NCI-H2081 (cell line): ENCODE measurements at places on chromosomes 16 and 17.

- no peak for DNase-seq
Measured at GRCh38 chr17:8893621-8894201, 26.2 kb upstream of the PIK3R6 start.

DNA sequence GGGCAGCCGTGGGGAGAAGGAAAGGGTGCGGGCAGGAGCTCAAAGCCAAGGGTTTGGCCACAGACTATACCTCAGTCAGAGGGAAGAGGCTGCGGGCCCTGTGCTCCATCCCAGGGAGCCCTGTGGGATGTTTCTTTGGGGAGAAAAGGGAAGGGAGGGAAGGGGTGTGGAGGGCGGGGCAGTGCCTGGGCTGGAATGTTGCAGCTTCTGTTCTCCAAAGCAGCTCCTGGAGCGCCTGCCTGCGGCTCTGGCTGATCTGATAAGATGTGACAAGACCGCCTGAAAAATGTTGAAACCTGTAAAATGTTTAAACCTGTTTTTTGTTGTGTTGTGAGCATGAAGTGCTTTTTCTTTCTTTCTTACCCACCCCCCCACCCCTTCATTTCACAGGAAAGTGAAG is 32.8 kb downstream of the WNT3 start:
- no peak for DNase-seq

DNA sequence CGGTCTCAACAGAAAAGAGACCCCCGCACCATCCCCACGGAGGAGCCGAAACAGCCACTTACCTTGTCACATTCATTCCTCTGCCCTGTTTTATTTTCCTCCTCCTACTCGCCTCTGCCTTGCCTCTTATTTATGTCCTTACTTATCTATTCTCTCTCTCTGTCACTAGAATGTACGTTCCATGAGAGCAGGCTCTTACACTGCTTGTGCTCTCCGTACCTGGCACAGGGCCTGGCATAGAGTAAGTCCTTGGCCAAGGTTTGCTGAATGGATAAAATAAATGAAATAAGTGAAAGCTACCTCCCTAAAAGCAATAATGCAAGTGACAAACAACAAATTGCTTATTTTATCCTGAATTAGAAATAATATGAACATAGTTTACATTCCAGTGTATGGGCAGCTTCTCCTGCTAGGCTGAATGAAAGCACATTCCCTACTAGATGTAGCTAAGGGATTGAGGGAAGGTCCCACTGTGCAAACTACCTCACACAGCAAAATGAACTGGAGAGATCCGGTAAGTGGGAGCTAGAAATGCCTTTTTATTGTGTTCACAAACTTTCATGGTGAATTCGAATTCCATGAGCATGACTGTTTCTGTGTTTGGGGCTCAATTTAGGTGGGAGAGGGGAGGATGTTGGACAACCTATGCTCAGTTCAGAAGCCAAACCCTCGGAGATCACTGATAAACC is 173.1 kb downstream of the PARN start:
- DNase-seq, result no peak

DNA sequence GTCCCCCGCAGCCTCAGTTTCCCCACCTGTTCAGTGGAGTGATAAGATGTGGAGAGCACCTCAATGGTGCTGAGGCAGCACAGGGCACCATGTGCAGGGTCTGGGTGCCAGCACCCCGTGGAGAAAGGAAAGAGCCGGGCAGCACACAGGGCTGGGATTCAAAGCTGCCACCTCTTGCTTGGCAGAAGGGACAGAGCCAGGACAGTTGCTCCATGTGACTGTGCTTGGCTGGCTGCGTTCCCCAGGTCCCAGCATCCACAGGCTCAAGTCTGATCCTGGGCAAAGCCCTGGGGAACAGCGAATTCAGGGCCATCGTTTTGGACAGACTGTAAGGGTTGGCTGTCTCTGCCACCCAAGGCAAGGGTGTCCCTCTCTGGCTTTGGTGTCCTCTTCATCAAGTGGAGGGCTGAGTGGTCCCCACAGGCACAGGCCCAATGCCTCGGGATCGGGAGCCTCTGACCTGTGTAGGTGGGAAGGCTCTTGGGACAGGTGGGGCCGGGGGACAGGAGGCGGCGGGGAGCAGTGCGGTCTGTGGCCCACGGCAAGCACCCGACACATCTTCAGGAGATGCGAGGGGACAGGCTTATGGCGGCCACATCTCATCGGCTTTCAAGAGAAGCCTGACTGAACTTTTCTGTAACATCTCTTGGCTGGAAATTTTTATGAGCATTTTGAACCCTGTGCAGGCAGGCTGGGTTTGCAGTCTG is 8.5 kb downstream of the ZNF469 start:
- no peak for DNase-seq

DNA sequence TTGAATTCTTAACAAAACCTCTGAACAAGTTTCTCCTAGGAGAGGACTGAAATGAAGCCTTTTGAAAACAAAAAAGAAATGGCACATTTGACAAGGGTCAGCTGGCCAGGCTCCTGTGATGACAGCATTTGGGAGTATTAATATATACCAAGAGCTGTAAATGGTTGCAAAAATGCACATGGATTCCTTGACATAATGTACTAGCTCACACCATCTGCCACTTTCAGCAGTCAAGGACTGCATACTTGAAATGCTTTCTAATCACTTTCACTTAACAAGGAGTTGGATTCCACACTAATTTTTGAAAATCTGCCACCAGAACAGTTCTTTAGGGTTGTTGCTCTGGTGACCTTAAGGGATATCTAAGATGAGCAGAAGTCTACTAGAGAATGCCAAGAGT is 236.7 kb upstream of the TOX3 start:
- DNase-seq, result no peak

GRCh38 chr17:78731904-78732303 is 50.2 kb downstream of the CYTH1 start:
- DNase-seq, result no peak

GRCh38 chr16:54526916-54527315 is 240.3 kb upstream of the IRX3 start:
- no peak for DNase-seq

- DNase-seq, result no peak
Measured at GRCh38 chr17:58224315-58224714, 5.3 kb upstream of the MKS1 start.

DNA sequence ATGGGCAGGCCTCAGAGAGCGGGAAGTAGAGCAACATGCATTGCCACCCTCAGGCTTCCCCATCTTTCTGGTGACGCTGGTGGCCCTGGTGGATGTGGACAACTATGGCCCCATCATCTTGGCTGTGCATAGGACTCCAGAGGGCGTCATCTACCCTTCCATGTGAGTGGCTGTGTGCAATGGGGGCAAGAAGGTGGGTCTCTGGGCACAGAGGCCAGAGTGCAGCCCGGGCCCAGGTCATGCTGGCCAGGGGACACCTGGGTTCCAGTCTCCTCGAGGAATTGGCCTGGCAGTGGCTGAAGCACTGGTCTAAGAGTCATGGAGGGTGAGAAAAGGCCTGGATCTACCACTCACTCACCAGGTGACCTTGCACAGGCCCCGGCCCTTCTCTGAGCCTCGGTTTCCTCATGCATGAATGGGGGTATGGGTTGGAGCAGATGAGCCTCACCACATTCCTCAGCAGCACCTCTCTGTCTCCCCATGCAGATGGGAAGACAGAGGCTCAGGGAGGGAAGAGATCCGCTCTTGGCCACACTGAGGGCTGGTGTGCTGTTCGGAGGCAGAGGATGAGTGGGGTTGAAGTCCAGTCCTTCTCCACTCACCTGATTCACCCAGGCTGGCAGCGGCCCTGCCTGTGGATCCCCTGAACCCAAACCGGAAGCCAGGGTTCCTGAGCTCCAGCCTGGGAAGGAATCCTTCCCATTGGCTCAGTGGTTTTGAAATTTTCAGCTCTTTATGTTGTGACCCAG is 7.2 kb upstream of the ADGRG3 start:
- DNase-seq, result no peak

GRCh38 chr16:6852643-6853225 is 479.9 kb upstream of the RBFOX1 start:
- no peak for DNase-seq

- peak; percentile 18 for DNase-seq
Measured at GRCh38 chr16:2777903-2778629, 986 bp upstream of the ELOB start.

GRCh38 chr17:76474238-76474637 is 6.8 kb downstream of the AANAT start:
- DNase-seq, result no peak

DNA sequence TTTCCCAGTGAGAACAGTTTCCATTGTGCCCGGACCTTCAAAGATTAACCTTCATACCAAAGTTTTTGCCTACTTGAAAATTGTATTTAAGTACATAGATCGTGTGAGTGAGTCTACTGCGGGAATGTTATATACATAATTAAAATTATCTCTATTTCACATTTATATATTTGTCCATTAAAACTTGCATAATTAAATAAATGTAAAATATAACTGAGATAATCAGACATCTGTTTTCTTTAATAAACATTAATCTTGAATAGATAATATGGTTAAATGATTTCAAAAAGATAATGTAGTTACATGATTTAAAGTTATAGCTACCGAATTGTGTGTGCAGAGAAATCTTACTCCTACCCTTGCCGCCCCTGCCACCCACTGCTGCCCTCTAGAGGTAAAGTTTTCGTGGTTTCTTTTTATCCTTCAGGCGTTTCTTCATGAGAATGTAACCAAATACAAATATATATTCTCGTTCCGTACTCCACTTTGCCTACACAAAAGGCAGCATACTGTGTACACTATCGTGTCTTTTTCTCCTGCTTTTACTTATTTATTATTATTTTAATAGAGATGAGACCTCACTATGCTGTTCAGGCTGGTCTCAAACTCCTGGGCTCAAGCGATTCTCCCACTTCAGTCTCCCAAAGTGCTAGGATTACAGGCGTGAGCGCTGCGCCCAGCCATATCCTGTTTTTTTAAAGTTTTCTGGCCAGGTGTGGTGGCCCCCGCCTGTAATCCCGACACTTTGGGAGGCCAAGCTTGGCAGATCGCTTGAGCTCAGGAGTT is 35.6 kb downstream of the RPA1 start:
- DNase-seq, result peak; percentile 23

GRCh38 chr16:53043428-53043831 is 9.3 kb downstream of the CHD9NB start:
- DNase-seq, result no peak

- DNase-seq, result no peak
Measured at GRCh38 chr17:71764505-71764904, 356.3 kb upstream of the SOX9 start.

- no peak for DNase-seq
Measured at GRCh38 chr17:5532581-5532980, 46.2 kb downstream of the MIS12 start.

- DNase-seq, result no peak
Measured at GRCh38 chr17:51341457-51341856, 81.1 kb downstream of the UTP18 start.

DNA sequence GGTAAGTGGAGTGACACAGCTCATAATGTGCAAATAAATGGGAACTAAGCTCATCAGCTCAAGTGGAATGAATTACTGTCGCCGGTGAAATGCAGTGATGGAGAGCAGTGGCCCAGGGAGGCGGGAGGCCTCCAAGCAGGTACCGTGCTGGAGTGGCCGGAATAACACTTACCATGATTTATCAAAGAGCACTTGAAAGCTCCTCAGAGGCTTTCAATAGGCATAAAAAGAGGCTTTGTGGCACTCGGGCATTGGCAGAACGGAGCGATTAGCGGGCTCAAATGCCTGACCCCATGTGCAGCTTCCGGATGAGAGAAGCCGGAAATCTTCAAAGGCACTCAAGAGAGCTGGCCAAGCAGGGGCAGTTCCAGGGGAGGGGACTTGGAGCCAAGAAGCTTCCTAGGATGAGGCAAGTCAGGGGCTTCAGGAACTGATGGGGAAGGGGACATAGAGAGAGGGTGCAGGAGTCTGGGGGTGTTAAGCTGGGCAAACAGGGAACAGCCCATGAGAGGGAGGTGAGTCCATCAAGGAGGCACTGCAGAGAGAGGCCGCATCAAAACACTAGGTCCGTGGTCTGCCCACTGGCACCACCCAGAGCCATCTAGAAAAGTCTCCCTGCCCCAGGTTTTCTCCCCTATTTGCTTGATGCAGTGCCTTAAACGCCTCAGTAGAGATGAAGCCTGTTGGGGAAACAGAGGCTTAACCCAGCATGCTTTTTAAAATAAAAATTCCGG is 144.0 kb upstream of the IRX6 start:
- no peak for DNase-seq

DNA sequence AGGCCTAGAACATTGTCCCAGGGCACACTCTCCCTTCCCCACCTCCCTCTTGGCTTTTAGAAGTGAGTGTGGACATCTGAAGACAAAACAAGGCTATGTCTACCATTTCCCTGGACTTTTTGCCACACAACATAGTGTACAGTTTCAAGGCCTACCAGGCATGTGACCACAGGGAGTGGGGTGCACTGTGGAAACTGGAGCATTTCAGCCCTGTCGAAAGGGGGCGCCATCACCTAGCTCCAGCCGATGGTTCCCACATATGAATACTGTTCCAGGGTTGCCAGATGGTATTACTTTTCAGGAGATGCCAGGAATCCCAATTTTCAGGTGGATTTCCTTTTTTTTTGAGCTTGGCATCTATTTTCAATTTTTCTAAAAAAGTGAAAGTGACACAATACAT is 140.7 kb downstream of the KATNIP start:
- DNase-seq, result no peak
